NCI-H226 (cell line): ENCODE measurements at places on chromosomes 4 and X.

DNA sequence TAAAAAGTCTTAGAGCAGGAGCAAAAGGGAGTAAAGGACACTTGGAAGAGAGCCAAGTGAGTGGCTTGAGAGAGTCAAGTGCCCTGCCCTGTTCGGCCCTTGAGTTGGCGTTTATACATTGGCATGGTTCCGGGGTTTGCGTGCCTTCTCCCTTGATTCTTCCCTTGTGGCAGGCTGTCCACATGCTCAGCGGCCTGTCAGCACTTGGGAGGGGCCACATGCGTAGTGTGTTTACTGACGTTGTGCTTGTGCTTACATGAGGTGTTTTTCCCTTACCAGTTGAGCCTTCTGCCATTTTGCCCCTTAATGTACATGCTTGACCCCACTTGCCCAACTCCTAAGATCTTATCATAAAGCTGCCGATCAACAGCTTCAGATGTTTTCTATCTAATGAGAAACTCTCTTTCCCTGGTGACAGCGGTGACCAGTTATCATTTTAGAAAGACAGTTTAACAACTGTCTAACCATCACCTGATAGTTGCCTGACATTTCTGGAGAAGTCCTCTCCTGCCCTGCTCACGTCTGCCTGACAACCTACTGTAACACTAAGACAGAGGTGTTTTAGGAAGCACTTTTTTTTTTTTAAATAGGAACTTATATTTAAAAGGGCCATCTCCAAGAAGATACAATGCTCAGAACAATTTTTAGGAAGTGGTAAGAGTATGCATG, 49.5 kb upstream of the GC start:
- no peak for DNase-seq

- DNase-seq: no peak
Measured at GRCh38 chr4:138821331-138821730, 194.2 kb upstream of the NOCT start.

DNA sequence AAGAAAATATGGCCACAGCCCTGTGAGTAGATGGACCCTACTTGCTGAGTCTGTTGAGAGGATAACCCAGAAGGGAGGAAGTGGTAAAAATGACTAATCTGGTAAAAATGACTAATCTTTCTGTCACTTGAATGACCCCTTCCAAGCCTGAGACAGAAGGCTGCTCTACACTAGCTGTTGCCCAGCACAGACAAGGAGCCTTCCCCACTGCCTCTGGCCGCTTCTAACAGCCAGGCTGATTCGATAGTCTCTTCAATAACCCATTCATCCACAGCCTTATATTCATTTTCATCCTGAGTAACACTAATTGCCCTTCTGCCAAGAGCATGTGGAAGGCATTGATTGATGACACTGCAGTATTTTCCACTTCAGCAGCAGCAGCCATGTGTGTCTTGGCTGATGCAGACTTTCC, 18.4 kb downstream of the MAGEB17 start:
- peak; percentile 26 for DNase-seq

- peak; percentile 28 for DNase-seq
Measured at GRCh38 chr4:7402526-7402925, 32.2 kb downstream of the PSAPL1 start.

DNA sequence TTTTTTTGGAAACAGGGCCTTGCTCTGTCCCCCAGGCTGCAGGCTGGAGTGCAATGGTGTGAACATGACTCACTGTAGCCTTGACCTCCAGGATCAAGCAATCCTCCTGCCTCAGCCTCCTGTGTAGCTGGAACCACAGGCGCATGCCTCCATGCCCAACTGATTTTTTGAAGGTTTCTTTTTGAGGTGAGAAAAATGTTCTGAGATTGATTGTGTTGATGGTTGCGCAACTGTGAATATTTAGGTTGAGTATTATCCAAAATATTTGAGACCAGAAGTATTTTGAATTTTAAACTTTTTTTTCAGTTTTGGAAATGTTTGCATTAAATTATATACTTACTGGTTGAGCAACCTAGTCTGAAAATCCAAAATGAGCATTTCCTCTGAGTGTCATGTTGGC, 2.6 kb upstream of the CCNI start:
- no peak for DNase-seq

DNA sequence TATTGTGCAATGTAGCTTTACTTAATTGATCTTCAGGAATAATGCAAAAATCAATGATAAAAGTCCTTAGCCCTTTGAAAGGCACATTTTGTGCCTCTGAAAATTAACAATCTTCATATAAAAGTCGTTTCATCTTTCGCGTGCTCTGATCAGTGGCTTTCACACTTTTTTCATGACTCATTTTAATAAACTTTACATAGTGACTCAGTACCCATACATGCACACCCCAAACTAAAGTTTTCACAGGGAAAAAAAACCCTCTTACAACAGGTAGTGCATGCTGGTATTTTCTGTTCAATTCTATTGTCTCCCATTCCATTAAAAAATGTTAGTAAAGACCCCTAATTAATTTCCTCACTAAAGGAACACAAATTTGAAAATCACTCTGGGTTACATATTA, 21.5 kb downstream of the RWDD4 start:
- peak; percentile 8 for DNase-seq

DNA sequence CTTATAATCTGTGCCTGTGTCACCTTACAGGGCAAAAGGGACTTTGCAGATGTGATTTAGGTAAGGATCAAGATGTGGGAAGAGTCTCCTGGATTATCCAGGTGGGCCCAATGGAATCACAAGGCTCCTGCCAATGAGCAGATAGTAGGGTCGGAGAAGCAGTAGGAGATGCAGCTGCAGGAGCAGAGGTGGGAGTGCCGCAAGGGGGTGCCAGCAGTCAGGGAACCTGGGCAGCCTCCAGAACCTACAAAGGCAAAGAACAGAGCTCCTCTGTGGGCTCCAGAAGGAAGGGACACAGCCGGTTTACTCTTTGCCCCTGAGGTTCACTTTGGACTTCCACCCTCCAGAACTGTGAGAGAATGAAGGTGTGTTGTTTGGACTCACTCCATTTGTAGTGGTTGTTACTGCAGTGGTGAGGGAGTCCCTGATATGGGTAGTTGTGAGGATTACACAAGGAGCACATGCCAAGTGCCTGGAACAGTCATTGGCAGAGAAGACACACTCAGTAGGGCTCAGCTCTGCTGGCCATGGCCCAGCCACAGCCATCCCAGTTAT, 318.5 kb downstream of the EVC2 start:
- no peak for DNase-seq

DNA sequence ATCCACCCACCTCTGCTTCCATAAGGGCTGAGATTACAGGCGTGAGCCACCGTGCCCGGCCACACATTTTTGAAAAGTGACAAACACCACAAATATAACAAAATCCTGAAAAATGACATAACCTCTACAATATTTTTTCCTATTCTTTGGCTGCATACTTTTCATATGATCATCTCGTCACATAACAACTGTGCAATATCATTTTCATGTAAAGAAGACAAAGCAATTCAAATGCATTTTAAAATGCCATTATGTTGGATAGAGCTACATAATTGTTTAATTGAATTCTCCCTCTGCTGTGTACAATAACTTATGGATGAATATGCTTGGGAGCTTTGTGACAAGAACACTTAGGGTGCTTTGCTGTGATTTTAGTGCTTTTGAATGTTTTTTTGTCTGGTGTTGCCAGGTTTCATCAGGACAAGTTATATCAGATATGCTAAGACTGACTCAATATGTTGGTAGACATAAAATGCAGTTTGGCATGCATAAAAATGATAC, 132.9 kb downstream of the CHIC2 start:
- DNase-seq: no peak

DNA sequence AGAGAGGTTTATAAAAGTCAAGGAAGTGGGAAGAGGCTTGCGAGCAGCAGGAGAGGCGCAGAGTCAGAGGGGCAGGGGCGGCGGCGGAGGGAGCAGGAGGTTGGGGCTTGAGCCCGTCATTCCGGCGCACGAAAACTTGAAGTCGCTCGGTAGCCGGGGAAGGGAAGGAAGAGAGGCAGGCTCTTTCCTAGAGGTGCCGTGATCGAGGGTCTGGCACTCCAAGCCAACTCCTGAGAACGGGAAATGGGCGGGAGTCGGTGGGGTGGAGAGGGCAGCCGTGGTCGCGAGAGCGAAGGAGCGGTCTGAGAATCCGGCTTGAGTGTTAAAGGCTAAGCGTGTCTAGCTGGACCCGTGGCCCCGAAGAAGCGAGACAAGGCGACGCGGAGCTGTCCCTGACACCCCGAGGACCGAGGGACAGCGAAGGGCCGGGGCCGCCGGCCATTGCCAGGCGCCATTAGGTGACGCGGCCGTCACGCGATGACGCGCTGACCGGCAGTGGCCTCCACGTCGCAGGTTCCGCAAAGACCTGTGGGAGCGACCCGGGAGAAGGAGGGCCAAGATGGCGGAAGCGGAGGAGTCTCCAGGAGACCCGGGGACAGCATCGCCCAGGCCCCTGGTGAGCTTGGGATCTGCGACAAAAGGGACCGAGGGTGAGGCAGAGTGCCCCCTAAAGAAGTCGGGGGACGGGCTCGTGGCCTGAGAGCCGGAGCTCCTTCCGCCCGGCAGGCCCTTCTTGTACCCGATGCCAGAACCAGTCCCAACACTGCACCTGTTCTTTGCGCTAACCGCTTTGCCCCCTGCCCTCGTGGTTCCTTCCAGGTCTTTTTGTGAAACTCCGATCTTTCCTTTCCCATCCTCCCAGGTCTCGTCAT, at the start of gene YIPF6:
YIPF6 (plus strand) TSS at position 544 of the 872 bp plus-strand sequence; CDS start at position 560, 16 bp downstream.
- DNase-seq: peak; percentile 62

DNA sequence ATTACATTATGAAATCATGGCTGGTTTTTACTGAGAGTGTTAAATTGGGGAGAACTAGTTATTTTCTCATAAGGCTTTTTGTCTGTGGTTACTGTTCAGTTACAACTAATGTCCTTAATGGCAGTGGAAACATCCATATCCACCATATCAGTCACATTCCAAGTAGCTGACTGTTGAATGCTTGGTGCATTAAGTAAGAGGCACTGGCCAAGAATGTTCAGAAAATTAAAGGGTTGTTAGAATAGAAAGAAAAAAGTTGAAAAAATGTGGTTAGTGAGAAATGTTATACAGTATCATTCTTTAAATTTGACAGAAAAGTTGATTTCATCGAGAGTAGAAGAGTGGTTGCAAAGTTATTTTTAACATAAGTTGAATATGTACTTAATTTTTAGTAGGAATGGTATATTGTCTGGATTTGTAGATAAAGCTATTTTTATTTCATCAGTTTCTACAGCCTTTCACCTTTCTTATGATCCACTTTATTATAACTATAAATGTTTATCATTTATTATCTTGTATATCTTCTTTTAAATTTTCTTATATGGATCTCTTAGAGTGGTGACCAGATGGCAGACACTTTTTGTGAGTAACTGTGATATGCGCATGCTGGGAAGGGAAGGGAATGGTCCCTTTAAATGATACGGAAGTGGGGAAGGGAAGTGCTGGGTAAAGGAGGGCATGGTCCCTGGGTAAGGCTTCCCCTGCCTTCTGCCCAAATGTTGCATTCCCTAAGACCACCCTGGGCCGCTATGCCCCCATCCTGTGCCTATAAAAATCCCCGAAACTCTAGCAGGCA, 2407.1 kb downstream of the ARAP2 start:
- DNase-seq: peak; percentile 83

GRCh38 chrX:150405576-150405975, 42.5 kb downstream of the MAMLD1 start:
- DNase-seq: no peak

DNA sequence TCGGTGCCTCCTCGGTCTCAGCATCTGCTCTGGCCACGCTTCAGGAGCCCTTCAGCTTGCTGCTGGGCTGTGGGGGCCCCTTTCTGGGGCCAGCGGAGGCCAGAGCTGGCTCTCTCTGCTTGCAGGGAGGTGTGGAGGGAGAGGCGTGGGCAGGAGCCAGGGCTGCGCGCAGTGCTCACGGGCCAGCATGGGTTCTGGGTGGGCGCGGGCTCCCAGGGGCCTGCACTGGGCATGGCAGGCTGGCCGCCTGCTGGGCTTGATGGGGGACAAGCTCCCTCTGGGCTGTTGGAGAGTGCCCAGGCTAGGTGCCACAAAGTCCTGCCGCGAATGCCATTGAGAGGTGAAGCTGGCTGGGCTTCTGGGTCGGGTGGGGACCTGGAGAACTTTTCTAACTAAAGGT, 57.3 kb upstream of the AGA start:
- no peak for DNase-seq

DNA sequence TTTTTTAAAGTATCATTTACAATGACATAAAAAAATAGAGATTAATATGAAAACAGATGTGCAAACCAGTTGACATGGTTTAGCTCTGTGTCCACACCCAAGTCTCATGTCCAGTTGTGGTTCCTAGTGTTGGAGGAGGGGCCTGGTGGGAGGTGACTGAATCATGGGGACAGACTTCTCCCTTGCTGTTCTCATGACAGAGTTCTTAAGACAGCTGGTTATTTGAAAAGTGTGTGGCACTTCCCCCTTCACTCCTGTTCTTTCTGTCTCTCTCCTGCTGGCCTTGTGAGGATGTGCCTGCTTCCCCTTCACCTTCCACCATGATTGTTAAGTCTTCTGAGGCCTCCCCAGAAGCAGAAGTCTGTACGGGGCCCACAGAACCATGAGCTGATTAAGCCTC, 23.8 kb downstream of the CNOT6L start:
- no peak for DNase-seq

DNA sequence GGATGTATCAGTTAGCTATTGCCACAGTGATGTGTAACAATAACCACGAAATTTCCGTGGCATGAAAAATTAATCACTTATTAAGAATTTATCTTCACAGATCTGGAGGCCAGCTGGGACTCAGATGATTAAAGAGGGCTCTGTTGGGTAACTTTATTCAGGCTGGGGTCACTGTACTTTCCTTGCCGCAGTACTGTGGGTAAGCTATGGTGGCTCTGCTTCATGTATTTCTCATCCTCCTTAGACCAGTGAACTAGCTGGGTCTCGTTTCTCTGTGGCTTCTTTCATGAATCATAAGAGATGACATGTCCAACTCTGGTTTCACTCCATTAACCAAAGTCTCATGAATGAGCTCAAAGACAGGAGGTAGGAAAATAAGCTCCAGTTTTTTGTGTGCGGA, 13.5 kb downstream of the TEX13B start:
- DNase-seq: no peak

- DNase-seq: no peak
Measured at GRCh38 chrX:47172971-47173792, 20.4 kb upstream of the UBA1 start.

GRCh38 chrX:125404667-125405160, 85.0 kb downstream of the TEX13C start:
- no peak for DNase-seq
